M059J (cell line): ENCODE measurements at places on chromosomes 3 and 15. TPM values are rescaled to one million over a fixed set of nuclear protein-coding genes. Genes with fewer than 3 reads are reported as not detected.

Gene FBXW12
- not detected in 2 replicates for total RNA-seq

Gene IMPG2
- under 0.01 TPM in 2 replicates for total RNA-seq

Gene GRM2
- total RNA-seq: not detected in 2 replicates

Gene LRRIQ4
- not detected in 2 replicates for total RNA-seq

Gene SNTN
- 0.10 TPM in 1 of 2 replicates, not detected in the other for total RNA-seq

Gene CCNDBP1
- 32.4 and 53.6 TPM in 2 replicates for total RNA-seq

Gene WDR6
- 27.0 and 39.0 TPM in 2 replicates for total RNA-seq

Gene C3orf22
- total RNA-seq: not detected in 2 replicates

Gene IL17RB
- total RNA-seq: 0.25 TPM in 1 of 2 replicates, not detected in the other

Gene GOLGA6L4
- total RNA-seq: not detected in 2 replicates

Gene CYP1A1
- 1.4 and 3.3 TPM in 2 replicates for total RNA-seq

Gene ZNF385D
- total RNA-seq: 1.5 and 3.1 TPM in 2 replicates

Gene KLF15
- 0.10 TPM in 1 of 2 replicates, not detected in the other for total RNA-seq

Gene MUC20
- total RNA-seq: 0.07 TPM in 1 of 2 replicates, not detected in the other

Gene COL6A5
- total RNA-seq: not detected in 2 replicates

Gene PSMD6
- 62.8 and 85.1 TPM in 2 replicates for total RNA-seq

Gene SH2D7
- not detected in 2 replicates for total RNA-seq

Gene TRH
- not detected in 2 replicates for total RNA-seq
